ENCODE measurements at places on chromosomes 2 and 18.
A peak's percentile ranks its signal among the peaks of the same experiment; 100 is the strongest.

DNA sequence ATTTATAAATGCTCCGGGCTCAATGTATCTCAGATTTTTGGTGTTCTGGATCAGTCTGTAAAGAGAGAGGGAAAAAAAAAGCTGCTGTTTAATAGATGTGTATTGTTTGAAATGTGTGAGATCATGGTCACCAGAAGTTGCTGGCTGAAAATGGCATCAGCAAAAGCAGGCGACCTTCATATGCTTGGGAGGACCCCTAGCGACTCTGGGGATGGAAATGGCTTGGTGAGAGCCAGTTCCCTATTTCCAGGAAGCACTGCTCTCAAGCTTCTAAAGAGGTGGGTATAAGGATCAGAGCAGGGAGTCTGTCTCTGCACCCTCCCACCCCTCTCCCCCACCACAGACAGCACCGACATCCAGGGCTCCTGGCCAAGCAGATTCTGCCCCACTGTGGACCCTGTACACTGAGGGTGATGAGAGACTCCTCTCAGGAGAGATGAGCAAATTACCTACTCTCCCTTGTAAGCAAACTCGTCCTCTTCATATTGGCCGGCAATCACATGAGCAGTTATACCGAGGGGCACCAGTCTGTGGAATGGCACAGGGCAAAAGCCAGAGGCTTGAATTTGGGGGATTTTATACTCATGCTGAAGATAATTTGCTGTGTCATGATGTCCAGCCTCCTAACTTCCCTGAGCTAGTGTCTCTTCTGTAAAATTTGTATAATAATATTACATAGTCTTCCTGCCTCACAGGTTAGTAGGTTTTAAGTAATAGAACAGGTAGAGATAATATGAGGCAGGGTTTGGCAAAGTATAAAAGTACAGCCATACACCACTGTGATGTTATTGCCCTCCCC, 29.6 kb downstream of the LHCGR start:
- no peak for DNase-seq

GRCh38 chr2:14614017-14614416, 18.5 kb upstream of the LRATD1 start:
- DNase-seq: no peak

- DNase-seq: peak; percentile 13
Observed at GRCh38 chr2:161418715-161419637, 2.9 kb downstream of the TBR1 start.

GRCh38 chr2:151817929-151818328, 10.3 kb downstream of the ARL5A start:
- DNase-seq: no peak

GRCh38 chr18:48477348-48477747, 61.5 kb upstream of the CTIF start:
- no peak for DNase-seq

- peak; percentile 71 for DNase-seq
Observed at GRCh38 chr18:55489034-55489986, 98.7 kb downstream of the TCF4 start.

- no peak for DNase-seq
Observed at GRCh38 chr2:176729706-176730569, 460.7 kb downstream of the MTX2 start.

- no peak for DNase-seq
Observed at GRCh38 chr2:208713066-208713745, 306.6 kb downstream of the PTH2R start.

- no peak for DNase-seq
Observed at GRCh38 chr2:73982140-73982617, 2.5 kb upstream of the TET3 start.
